Activated CD8-positive, alpha-beta T cell treated with anti-CD3 and anti-CD28 coated beads for 36 hours (primary cell): ENCODE measurements at places on chromosomes 11 and 22.
A peak's percentile ranks its signal among the peaks of the same experiment; 100 is the strongest.

DNA sequence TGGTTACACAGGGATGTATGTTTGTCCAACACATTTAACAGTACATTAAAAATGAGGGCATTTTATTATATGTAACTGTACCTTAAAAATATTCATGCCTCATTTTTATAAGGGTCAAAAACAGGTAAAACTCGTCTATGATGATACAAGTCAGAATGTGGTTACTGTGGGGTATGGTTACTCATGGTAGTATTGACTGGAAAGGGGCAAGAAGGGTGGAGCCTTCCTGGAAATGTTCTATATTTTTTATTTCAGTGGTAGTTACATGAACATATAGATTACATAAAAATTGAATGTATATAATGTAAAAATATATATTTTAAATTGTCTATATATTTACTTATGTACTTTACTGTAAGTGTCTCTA is 99.8 kb downstream of the STIM1 start:
- peak; percentile 32 for DNase-seq

DNA sequence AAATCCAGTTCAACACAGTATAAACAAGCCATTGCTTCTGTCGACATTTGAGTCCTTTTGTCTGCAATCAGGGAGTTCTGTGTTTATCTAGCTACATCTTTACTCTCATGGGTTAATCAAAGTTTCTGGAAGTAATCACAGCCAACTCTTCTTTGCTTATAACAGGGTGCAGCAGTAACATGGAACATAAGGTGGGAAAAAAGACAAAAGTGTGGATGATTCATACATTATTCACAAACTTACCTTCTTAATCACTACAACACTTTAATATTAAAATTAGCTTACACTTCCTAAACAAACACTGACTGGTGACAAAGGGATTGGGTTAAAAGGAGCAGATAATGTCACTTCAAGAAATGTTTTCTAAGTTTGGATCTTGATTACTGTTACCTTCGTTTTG is 44.7 kb downstream of the SNX19 start:
- DNase-seq: no peak

- no peak for DNase-seq
These were observed 253.0 kb upstream of the POU2AF2 start for GRCh38 chr11:110992481-110992880.

GRCh38 chr11:110513259-110513801 is 83.6 kb downstream of the FDX1 start:
- DNase-seq: no peak

DNA sequence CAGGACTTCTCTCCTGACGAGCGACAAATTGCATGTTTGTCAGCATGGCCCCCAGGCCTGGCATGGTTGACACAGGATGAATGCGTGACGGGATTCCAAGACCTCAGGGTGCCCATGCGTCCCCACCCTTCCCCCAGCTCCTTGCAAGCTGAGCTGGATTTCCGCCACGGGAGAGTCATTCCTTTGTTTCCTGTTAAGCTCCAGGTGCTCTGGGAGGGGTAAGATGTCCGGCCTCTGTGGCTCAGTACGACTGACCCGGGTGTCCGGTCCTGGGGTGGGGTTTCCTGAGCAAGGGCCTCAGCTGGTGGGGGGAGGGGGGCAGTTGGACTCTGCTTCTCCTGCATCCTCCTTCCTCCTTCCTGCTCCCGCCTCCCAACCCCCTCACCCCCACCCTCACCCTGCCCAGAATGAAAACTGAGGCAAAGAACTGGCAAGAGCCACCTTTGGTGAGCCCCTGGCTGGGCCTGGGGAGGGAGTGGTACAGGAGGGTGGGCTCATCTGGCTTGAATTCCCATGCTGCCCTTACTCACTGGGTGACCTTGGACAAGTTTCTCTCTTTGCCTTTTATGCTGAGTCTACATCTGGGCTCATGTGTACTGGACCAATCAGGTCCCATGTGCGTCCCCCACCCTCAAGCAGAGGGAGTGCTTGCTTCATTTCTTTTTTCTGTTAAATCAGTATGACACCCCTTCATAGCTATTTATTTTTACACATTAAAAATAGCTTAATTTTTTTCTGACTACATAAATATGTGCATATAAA is 2.5 kb downstream of the CDC42EP2 start:
- DNase-seq: no peak

DNA sequence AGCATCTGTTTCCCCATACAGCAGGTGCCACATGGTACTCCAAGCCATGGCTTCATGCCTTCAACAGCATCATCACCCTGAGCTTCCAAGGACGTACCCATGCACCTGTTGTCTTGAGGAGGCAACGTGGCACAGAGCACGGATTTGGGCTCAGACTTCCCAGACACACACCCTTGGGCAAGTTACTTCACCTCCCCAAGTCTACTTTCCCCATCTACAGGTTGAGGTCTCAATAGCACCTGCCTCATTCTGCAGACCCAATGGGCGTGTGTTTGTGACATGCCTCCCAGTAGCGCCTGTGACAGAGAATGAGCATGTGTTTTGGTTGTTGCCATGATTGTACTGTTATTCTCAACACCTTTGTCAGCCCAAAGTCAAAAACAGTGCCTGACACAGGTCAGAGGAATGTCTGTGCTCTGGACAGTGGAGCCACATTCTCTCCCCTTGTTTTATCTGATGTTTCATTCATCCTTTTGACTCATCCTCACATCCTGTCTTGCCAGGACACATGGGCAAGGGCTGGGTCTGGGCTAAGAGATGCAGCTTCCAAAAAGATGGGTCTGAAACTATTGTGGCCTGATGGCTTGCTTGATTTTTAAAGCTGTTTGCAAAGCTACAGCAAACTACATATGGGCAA is 53.4 kb upstream of the CCND1 start:
- DNase-seq: no peak

DNA sequence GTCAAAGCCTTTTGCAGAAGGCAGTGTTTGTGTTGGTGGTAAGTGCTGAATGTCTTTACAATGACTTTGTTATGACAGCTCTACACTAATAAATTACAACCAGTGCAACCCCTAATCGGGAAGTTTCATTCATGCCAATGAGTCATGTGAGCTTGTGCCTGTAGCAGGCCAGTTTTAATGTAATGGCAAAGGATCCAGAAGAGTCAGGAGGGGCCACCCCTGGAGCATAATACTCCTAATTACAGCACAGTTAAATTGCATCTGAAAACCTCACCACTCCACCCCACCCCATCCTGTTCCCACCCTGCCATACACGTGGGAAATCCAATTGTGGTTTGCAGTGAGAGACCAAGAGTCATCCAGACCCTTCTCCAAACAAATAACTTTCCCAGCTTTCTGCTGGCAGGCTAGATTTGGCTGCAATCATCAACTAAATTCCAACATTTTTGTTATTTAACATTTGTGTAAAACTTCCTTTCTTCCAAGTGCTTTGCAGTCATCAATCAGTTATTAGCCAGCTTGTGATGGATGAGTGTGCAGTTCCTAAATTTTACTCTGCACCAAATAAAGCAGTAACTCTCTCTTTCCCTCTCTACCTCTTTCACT is 277.3 kb upstream of the FAT3 start:
- DNase-seq: no peak

DNA sequence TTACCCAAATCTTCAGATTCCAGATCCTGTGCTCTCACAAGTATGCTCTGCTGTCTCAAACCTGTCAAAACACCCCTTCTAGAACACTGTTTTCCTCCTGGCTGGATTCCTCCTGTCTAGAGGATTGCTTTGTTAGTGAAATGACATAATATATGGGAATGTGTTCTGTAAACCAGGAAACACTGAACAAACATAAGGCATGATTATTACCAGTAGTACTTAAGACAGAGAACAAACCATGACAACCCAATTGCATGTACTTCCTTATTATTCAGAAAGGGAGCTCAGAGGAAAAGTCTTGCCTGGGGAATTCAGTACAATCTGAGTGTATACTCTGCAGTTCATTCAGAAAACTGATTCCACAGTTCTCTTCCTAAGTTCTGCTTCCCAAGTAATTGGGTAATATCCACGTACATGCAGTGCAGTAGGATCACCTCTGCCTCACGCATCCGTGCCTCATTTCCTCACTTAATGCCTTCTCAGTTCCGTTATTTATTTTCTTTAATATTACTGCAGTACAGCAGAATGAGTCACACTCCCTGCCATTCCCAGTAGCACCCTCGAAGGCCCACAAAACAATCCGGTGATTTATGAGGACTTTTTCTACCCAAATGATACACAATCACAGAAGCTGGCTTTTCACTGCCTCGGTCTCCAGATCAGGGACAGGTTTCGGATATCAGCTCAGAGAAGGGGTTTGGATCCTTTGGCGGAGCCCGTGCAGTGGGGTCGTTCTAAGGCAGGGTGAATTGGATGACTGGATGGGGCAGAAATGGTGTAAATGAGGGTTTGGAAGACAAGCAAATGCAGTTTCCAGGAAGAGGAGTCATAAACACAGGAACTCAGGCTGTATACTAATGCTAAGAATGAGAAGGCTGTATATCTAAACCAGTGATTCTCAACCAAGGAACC is 896.9 kb downstream of the KCNA4 start:
- DNase-seq: no peak

GRCh38 chr11:128341280-128342248 is 245.8 kb downstream of the ETS1 start:
- DNase-seq: peak; percentile 82

- DNase-seq: peak; percentile 84
These were observed 25.9 kb upstream of the ATXN10 start for GRCh38 chr22:45645526-45646414.

DNA sequence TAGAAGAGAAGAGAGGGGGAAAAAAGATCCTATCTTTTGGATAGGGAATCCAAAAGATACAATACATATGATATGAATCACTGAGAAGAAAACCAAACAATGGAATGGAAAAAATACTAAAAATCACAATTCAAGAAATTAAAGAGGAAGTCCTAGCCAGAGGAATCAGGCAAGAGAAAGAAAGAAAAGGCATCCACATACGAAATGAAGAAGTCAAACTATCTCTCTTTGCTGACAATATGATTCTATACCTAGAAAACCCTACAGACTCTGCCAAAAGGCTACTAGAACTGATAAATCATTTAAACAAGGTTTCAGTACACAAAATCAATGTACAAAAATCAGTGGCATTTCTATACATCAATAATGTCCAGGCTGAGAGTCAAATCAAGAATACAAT is 91.4 kb downstream of the EFCAB6 start:
- no peak for DNase-seq

DNA sequence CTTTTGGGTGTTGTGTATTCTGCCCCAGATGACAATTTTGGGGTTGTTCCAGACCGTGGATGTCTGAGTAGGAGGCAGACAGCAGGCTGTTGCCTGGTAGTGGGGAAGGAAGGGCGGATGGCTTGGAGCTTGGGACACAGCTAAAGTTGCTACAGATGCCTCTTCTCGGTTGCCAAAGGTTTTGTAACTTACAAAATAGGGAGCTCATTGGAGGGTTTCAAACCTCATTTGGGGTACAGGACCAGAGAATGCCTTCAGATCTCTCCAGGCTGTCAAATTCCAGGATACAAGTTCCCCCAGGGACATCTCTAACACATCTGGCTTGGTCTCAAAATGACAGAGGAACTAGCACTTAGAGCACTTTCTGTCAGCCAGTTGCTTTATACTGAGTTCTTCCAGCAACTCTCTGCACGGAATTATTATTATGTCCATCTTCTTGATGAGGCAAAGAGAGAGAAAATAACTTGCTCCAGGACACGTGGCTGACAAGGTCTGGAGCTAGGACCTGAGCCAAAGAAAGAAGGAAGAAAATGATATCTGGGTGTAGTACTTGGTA is 56.0 kb downstream of the SLC1A2 start:
- DNase-seq: no peak

GRCh38 chr11:19995145-19995544 is 165.1 kb downstream of the DBX1 start:
- no peak for DNase-seq

DNA sequence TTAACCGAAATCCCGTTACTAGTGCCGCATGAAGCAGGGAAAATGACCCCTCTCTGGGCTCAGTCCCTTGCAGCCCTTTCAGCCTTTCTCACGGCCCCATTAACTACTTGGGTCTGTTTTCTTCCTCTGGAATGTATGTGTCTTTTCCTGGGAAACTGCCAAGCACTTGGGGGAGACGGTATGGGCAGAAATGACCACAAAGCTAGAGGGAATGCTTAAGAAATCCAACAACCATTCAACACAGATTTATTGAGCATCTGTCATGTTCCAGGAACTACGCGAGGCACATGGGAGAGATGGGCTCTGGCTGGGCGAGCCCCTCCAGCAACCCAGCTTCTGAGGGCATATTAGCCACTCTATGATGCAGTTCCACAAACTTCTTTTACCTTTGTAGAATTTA is 462.6 kb downstream of the BUD13 start:
- no peak for DNase-seq

- no peak for DNase-seq
These were observed 4.4 kb downstream of the BCR start for GRCh38 chr22:23184764-23185113.

DNA sequence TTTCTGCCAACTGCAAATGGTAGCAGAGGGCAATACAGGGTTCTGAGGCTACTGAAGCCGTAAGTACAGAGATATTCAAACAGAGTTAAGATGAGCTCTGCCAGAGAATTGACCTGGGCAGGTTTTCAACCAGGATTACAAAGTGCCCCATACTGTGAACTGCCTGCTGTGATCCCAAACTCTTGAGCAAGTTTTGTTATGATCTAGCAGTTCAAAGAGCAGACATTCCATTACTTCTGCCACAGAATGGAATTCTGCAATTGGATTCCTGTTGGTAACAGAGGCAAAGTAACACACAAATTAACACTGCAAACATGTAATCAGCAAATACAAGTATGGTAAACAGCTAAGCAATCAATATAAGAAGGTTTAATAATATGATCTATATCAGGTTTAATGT is 31.2 kb downstream of the ALG9 start:
- DNase-seq: no peak

- DNase-seq: no peak
These were observed 375.3 kb upstream of the DDI1 start for GRCh38 chr11:103661185-103661584.

DNA sequence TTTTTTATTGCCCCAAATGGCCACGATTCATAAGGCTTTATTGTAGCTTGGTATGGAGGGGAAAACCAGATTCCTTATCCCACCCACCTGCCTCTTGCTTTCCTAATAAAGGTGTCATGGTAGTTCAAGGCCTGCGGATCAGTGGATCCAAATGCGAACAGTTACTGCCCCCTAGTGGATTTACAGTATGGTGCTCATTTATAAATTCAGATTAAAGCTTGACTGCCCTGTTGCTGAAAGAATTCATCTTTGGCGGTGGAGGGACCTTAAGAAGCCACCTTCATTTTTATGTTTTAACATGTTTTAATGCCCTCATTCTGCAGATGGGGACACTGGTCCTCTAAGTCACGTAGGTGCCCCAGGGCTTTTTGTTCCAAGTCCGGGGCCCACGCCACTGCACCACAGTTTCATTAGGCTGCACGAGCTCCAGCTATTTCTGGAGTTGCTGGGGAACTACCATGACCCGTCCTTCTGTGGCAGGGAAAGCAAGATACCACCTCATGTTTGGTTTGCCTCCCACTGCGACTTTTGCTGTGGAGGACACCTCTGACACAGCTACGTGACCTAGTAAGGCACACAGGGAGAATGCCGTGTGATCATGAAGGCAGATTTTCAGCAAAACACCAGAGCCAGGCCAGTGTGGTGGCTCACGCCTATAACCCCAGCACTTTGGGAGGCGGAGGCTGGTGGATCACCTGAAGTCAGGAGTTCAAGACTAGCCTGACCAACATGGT is 15.6 kb upstream of the INCENP start:
- DNase-seq: peak; percentile 49

- no peak for DNase-seq
These were observed 44.9 kb downstream of the OR4C46 start for GRCh38 chr11:54558919-54559318.
